ENCODE measurements at places on chromosomes 13 and 19.

GRCh38 chr13:66665991-66666390 lies 564.1 kb downstream of the PCDH9 start:
- DNase-seq, result no peak

DNA sequence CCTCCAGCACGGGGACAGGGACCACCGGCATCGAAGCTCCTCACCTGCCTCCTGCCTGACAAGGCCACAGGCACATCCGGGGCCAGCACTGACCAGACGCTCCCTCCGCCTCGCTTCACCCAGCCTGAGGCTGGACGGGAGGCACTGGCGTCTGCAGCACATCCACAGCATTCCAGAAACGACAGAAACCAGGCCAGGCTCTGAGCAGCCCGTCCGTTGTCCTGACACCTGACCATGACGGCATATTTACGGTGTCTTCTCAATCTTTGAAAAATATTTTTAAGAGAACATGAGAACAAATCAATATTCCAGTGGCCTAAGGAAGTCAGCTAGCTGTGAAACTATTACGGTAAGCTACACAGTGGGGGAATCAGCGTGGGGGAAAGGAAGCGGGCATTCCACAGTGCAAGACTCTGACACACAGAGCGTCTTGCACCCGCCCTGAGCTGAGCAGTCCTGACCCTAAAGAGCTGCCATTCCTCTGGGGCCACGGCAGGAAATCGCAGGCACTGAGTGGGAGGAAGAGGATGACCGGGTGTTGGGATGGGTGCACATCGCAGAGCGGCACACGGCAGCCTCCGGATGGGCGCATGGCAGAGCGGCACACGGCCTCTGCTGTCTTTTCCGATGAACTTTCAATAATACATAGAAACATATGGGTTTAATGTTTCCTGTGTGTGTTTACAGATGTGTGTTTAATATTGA lies 26.8 kb downstream of the RASA3 start:
- no peak for DNase-seq

DNA sequence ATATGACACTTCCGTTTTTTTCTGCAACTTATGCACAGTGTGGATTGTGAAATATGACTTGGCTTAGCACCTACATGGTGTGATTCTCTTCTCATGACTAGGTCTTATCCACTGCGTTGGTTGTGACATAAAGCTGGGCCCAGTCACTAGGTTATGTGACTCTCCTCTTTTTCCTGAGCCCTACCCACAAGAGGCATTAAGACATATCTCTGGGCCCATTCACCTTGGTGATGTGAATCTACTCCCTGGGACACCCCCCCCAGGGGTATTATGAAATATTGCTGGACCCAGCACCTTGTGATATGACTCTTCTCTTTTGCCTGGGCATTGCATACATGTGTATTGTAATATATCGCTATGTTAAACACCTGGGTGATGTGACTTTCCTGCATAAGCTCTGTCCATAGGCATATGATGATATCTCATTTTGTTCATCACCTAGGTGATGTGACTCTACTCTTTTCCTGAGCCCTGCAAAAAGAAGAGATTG lies 85.8 kb upstream of the ZNF43 start:
- DNase-seq, result no peak

DNA sequence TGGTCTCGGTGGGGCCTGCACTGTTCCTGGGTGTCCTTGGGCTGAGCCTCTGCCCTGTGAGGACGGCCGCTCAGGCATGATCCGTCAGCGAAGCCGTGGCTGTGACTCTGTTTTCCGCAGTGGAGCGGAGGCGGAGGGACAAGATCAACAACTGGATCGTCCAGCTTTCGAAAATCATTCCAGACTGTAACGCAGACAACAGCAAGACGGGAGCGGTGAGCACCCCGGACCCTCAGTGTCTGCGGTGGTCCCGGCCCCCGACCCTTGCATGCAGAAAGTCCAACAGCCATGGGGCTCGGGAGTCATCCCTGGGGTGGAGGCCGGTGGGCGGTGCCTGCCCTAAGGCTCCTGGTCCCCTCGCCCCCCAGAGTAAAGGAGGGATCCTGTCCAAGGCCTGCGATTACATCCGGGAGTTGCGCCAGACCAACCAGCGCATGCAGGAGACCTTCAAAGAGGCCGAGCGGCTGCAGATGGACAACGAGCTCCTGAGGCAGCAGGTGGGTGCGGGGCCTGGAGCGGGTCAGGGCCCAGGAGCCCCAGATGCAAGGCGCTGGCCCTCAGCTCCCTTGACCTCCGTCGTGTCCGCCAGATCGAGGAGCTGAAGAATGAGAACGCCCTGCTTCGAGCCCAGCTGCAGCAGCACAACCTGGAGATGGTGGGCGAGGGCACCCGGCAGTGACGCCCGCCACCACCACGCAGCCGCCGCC lies 3.6 kb upstream of the HAMP start:
- no peak for DNase-seq

- no peak for DNase-seq
These were observed 11.6 kb upstream of the RAP2A start for GRCh38 chr13:97422118-97423054.

All from stimulated activated CD8-positive, alpha-beta memory T cell treated with anti-CD3 and anti-CD28 coated beads, Interleukin-4, amount 100 ng/mL, for 4 hours (primary cell).